ENCODE measurements at places on chromosomes 5 and 9.

GRCh38 chr9:88521308-88521707 lies 13.7 kb upstream of the NXNL2 start:
- no peak for DNase-seq

GRCh38 chr9:38380230-38380871 lies 12.2 kb upstream of the ALDH1B1 start:
- DNase-seq = no peak

- no peak for DNase-seq
Observed at GRCh38 chr5:160310140-160310539, 2.2 kb downstream of the CCNJL start.

- DNase-seq = peak; percentile 21
Observed at GRCh38 chr9:88270413-88270812, 117.8 kb upstream of the SPIN1 start.

DNA sequence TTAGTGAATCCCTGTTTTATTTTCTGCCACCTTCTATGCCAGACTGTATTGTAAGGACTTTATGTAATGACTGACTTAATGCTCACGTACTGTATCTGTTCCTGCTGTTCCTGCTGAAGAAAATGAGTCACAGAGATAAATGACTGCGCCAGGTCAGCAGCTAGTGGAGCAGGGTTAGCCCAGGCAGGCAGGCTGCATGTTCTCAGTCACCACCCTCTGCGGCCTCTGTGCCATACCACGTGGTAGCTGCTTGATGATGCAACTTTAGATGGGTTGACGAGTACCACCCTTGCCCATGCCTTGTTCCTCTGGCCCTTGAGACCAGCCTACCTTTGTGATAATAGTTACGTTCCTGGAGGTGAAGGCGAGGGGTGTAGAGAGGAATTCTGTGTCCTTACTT lies 161.9 kb downstream of the TRIO start:
- DNase-seq = no peak

DNA sequence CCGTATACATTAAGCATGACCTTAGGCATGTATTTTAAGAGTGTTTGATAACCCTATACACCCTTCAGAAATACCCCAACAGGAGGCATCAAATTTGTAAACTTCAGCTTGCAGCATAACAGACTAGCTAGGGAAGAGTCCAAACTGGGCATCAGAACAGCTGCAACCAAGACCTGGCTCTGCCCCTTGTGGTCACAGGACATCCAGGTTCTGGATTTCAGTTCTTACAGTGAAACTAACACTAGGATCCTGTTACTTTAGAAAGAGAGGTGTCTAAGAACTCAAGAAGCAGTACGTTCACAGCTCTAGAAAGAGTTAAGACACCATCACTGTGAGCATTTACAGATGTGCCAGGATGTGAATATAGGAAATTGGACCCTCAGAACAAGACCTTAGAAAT lies 229.8 kb downstream of the BNC2 start:
- DNase-seq = no peak

- DNase-seq = no peak
Observed at GRCh38 chr9:116300360-116300870, 146.8 kb downstream of the PAPPA start.

DNA sequence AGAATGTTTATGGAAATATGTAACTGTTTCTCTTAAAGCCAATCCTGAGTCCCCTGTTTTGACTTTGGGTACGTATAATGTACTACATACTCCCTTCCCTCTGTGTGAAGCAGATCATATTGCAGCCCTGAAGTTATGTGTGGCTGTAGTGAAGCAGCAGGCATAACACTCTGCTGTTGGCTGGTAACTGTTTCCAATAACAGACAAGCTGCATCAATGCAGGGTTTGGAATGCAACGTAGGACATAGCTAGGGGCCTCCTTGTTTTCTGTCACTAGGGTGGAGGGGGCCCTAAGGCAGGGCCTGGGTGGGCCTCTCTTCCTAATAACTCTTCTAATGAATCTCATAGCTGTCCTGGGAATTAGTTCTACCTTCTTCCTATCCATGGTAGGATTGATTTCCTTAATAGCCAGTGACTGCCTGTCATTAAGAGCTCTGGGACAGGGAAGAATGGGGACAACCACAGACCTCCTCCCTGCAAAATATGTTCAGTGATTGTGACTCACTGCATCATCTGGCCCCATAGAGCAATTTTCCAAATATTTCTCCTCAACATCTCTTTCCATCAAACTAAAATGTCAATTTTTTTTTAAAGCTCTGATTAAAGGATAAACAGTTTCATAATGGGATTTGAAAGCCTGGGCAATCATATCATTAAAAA lies 129.6 kb upstream of the HMHB1 start:
- no peak for DNase-seq

GRCh38 chr5:132387640-132388117 lies 18.2 kb downstream of the SLC22A5 start:
- peak; percentile 96 for DNase-seq

DNA sequence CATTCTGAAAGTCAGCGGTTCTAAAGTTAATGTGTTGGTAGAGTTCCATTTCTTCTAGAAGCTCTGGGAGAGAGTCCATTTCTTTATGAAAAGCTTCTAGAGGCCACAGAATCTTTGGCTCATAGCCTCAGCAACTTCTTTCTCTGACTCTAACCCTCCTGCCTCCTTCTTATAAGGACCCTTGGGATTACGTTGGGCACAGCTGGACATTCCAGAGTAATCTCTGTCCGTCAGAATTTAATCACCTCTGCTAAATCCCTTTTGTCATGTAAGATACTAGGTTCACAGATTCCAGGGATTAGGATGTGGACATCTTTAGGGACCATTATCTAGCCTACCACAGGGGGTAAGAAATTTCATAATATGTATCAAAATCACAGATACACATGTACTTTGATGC lies 22.6 kb upstream of the ANKDD1B start:
- DNase-seq = no peak

- peak; percentile 54 for DNase-seq
Observed at GRCh38 chr9:78030553-78031443, 813 bp downstream of the GNAQ start.

GRCh38 chr5:145598983-145599382 lies 236.2 kb downstream of the PRELID2 start:
- DNase-seq = no peak

- no peak for DNase-seq
Observed at GRCh38 chr5:180629831-180630382, 19.5 kb downstream of the FLT4 start.
